ENCODE measurements at places on chromosomes 13 and 19.

DNA sequence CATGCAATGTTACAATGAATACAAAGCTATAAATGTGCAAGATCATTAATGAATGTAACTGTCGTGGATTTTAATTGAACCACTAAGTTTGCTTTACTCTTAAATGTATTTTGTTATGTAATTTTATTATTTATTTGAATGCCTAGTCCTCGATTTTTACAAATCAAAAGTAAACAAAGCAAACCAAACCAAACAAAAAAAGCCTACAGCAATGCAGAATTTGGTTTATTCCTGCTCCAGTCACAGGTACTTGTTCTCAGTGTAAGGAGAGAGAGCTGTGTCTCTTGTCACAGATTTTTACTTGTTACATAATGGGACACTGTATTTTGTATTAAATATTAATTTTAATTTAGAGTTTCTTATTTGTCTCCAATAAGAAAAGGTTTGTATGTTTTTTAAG, 584.3 kb upstream of the SLITRK6 start:
- no peak for DNase-seq

DNA sequence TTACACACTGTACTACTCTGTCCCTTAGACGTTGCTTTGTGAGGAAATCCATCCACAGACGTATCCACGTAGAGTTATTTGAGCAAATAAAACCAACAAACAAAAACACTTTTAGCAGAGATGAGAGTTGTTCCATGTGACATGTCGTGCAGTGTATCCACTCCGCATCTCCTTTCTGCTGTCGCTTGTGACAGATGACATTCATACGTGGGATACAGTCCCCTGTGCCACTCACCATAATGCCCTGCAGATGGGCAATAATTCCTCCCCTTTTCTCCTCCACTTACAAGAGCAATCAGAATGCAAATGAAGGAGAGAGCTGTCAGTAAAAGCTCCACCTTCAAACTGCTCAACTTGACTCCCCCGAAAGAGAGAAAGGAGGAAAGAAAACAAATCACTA, 26.0 kb downstream of the IRS2 start:
- no peak for DNase-seq

- no peak for DNase-seq
These were observed 115.2 kb downstream of the OLFM4 start for GRCh38 chr13:53143757-53144339.

DNA sequence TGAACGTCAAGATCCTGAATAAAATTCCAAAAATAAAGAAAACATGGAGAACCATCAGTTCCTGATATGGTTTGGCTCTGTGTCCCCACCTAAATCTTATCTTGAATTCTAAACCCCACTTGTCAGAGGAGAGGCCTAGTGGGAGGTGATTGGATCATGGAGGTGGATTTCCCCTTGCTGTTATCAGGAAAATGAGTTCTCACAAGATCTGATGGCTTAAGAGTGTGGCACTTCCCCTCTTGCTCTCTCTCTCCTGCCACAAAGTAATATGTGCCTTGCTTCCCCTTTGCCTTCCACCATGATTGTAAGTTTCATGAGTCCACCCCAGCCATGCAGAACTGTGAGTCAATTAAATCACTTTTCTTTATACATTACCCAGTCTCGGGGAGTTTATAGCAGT, 827.4 kb downstream of the GPC5 start:
- DNase-seq: no peak

GRCh38 chr19:44816301-44816700, 7.4 kb downstream of the BCAM start:
- DNase-seq: no peak

DNA sequence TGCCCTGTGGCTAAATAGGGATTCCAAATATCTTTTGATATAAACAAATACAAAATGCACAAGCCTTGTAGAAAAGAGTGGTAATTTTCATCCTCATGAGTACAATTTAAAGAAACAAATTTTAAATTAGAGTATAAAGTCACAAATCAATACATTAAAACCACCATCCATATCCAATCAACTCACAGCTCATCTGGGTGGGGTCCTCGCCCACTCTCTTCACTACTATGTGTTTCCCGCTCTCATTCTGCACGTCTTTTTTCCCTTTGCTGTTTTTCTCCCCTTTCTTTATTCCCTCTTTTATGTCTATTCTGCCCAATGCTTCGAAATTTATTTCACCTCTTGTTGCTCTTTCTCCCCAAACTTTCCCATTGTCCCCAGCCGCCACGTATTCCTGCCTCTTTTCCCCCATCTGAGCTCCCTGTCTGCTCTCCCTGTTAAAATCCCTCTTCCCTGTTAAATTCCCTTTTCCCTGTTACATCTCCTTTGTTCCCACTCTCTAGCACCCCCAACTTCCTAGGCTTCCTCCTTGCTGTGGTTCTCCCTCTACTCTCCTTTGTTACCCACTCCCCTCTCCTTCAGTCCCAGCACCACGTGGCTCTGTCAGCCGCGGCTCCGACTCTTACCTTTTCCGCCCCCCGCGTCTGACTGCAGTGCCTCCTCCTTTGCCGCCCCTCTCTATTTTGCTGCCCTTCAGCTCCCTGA, 1.3 kb downstream of the ZNF616 start:
- no peak for DNase-seq

- no peak for DNase-seq
These were observed 154.0 kb upstream of the TSHZ3 start for GRCh38 chr19:31503211-31503610.

DNA sequence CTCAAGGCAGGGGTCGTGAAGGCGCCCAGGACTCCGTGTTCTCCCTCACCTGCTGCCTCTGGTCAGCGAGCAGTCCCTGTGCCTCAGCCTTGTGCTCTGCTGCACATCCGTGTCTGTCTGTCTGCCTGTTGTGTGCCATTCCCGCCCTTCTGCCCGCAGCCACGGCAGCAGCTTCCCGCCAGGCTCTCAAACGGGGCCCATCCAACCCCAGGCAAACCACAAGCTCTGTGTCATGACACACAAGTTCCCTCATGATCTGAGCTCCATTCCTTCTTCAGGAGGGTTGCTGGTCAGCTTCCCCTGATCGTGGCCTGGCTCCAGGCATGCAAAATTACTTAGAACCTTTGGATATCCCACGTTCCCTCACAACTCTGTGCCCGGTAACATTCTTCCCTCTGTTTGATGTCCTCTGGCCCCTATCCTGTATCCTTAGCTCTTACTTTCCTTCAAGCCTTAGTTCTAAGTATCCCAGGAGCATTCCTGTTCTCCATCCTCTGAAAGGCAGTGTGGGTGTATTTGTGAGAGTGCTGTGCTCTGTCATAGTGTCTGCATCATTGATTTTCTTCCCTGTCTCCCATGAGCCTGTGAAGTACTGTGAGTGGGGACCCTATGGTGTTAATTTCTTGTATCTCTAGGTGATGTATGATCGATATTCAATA, 3.2 kb downstream of the GPR183 start:
- no peak for DNase-seq

DNA sequence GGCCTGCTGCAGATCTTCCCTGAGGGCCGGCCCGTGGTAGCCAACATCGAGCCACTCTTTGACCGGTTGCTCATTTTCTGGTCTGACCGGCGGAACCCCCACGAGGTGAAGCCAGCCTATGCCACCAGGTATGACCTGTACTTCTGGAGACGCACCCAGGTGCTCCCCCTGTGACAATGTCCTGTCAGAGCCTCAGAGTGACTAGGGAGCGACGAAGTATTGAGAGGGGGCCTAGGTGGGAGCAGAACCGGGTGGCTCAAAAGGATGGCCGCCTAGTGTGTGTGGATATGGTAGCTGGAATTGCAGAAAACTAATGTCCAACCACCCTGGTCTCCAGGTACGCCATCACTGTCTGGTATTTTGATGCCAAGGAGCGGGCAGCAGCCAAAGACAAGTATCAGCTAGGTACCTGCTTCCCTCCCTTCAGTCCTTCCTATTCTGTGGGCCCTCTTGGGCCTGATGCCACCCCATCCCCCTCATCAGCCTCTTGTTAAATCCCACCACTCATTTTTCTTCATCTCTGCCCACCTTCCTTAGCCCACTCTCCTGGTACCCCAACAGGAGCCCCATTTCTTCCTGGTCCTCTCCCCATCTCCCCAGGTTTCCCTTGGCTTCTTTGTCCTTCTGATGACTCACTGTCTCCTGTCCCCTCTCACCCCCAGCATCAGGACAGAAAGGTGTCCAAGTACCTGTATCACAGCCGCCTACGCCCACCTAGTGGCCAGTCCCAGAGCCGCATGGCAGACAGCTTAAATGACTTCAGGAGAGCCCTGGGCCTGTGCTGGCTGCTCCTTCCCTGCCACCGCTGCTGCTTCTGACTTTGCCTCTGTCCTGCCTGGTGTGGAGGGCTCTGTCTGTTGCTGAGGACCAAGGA, 8.4 kb downstream of the EGLN2 start:
- no peak for DNase-seq

GRCh38 chr19:29965492-29965891, 23.5 kb downstream of the URI1 start:
- DNase-seq: no peak

DNA sequence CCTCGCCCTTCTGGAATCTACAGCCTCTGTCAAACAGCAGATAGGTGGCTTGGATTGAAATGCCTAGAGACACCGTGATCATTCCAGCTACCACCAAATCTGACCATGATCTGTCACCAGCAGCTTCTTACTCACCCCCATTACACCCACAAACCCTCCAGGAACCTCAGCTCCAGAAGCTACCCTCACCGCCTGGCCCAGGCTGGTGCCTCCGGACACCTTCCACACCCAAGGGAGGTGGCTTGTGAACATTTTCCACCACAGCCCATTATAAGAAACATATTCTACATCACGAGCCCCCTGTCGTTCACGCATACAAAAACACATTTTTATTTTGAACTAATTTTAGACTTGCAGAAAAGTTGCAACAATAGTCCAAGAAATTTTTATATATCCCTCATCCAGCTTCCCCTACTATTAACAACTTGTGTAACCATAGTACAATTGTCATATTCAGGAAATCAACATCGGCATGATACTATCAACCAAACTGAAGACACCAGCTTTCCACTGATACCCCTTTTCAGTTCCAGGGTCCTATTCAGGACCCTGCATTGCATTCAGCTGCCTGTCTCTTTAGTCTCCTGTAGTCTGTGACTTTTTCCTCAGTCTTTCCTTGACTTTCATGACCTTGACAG, 15.4 kb upstream of the UBE2L5 start:
- DNase-seq: no peak

GRCh38 chr19:5960005-5961001, 17.6 kb downstream of the RANBP3 start:
- no peak for DNase-seq

- DNase-seq: no peak
These were observed 361.5 kb downstream of the RFC3 start for GRCh38 chr13:34179481-34179880.

DNA sequence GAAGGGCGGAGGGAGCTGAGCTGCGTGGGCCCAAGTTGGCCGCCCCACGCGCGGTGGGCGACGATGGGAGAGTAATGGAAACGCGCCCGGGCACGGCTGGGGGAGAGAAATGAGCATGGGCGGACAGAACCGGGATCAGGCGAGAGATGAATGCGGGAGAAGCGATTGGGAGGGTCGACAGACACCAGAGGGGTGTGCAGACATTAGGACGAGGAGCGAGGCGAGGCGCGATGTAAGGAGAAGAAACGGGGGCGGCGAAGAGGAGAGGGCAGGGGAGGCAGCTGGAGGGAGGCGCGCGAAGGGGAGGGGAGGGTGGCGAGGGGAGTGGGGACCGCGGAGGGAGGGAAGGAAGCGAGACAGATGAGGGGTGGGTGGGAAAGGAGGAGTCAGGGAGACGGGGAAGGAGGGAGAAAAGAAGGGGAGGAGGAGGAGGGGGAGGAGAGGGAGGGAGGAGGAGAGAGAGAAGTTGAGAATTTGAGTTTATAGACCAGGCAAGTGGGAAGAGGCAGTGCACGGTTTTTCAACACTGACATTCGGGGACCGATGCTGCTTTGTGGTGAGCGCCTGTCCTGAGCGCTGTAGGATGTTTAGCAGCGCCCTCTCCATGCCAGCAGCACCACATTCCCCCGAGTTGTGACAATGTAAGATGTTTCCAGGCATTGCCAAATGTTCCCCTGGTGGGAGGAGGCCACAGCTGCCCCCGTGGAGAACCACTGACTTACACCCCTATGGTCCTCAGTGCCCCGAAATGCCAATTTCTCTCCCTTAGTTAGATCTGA, at the start of gene SHISA7:
SHISA7 (minus strand) TSS at position 256 of the 779 bp plus-strand sequence. CDS start 437 bp downstream, outside the sequence.
- no peak for DNase-seq

DNA sequence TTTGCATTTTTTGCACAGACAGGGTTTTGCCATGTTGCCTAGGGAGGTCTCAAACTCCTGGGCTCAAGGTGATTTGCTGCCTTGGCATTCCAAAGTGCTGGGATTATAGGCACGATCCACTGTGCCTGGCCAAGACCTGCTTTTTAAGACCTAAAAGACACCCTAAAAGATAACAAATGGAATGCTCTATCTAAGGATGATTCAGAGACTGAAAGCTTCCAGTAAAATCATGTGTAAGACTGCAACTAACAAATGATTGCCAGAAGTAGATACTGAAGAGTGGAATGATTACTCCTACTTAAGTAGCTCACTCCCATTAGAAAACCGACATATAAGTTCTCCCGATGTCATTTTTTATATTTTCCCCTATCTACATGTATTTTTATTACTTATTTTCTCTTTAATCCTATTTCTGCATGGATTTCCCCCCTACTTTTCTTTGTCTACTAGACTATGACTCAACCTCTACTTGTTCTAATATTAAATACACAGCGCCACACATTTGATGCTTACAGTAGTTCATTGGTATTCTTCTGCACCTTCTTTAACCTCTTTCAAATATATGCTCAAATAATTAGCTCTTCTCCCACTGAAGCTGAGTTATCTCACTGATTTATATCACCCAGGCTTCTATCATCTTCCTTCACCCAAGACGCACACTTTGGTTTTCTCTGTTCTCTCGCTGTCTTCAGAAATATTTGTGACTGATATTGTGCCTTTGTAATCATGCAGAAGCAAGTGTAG, 32.2 kb upstream of the KLF12 start:
- DNase-seq: no peak

- no peak for DNase-seq
These were observed 55.4 kb downstream of the FOXO1 start for GRCh38 chr13:40611004-40611403.

DNA sequence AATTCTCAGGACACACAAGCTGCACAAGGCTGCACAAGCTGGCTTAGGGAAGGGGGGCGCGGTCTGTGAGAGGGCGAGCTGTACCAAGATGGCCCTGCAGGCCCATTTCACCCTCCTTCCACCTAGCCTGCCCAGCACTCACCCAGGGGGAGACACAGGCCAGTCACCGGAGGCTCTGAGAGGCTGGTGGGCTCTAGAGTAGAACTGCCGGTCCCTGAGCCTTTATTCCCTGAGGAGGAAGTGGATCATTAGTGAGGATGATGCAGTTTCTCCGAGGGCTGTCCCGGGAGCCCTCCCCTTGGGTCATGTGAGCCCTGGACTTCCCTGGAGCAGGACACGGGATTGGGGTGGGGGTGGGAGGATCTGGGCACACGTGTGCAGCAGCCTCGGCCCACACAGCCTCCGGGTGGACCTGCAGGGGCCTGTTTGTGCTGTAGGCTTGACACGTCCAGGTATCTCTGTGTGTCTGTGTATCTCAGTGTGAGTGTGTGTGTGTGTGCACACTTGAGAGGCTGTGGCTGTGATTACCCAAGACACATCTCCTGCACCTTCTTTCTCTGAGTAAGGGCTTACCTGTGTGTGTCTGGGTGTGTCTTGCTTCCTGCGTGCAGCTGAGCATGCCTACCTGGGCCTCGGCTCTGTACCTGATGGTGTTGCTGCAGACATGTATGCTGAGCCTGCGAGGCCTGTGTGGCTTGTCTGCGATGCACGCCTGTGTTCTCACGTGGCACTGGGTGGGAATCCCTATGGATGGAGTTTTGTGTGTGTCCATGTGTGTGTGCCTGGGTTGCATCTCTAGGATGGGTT, at the start of gene ACP5:
ACP5 (minus strand) TSS at position 195 of the 807 bp plus-strand sequence. CDS start 328 bp downstream, outside the sequence.
- no peak for DNase-seq

- no peak for DNase-seq
These were observed 4.8 kb upstream of the LAMP1 start for GRCh38 chr13:113292021-113292862.

- no peak for DNase-seq
These were observed 121.2 kb downstream of the ZNF737 start for GRCh38 chr19:20444202-20444885.

Measured in tibial artery (tissue), 4 donors.